ENCODE measurements at places on chromosomes 11 and 22.

DNA sequence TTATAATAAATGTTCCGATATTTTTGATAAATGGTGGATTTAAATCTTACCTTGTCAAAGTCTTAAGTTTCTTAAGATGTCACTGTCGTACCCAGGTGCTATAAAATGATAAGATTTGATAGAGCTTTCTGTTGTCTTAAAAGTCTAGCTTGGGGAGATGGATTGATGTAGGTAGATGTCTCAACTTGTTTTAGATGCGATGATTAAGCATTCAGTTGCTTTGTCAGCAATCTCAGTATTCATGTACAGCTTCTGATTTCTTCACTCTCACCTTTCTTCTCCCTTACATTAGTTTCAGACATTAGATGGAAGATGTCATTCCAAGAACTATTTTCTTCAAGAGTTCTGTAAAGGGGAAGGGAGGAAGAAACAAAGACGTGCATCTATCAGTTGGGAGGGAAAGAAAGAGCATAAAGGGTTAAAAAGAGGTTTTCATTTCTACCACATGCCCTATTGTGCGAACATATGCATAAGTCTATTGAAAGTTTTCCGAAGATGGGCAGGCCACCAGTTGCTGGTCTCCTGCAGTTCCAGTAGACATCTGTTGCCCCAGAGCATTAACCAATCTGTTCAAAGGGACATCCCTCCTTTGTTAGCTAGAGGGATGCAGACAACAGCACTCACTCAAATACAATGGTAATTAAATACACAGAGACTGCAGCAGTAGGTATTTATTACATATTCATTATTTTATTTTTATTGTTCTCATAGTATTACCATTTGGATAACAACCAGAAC is 38.4 kb downstream of the ZC3H12C start:
- DNase-seq, result no peak

DNA sequence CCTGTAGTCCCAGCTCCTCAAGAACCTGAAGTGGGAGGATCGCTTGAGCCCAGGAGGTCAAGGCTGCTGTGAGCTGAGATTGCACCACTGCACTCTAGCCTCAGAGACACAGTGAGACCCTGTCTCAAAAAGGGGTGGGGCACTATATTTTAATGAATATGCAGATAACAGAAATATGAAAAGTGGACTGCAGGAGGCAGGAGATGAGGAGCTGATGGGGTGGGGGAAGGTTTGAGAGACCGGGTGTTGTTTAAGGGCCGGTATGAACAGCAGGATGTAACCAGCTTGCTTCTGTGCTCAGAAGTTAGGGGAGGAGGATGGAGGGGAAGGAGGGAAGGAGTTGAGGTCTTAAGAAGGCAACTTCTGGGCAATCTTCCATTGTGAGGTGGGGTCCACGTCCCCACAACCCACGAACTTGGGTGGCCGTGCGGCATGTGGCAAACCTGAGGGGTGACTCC is 1.3 kb upstream of the B4GALNT4 start:
- DNase-seq, result no peak

DNA sequence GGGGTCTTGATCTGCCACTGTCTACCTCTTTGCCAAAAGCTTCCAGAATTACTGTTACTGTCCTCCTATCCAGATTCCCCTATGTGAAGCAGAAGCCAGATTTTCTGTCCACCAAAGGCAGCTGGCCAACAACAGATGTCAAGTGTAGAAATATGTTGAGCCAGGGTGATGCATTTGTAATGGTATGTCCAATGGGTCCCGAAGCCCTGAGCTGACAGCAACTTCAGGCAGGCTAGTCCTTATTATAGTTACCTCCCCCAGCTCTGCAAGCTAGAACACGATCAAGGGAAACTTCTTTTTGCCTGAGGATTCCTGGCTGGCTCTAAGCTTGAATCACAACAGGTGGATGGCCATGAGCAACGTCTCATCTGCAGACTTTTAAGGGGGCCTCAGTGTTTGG is 10.2 kb downstream of the PAMR1 start:
- no peak for DNase-seq

DNA sequence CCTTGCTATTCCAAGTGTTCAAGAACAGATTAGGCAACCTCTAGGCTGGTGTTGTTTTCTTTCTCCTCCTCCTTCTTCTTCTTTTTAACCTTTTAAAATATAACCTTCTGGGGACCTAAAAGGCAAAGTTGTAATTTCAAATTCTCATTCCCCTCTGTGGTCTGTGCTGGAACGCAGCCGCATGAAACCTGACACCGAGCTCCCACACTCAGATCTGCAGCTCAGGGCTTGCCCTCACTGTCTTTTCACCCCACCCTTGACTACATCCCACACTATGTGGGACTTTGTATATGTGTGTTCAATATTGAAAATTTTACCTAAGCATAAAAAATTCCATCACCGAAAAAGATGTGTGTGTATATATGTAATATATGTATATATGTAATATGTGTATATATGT is 62.0 kb upstream of the ARHGAP42 start:
- DNase-seq, result no peak

- no peak for DNase-seq
Observed at GRCh38 chr11:38718049-38718448, 2120.0 kb upstream of the RAG2 start.
